ENCODE measurements at places on chromosomes 1 and 21. TPM values are rescaled to one million over a fixed set of nuclear protein-coding genes. Genes with fewer than 3 reads are reported as not detected.
A peak's percentile ranks its signal among the peaks of the same experiment; 100 is the strongest.

DNA sequence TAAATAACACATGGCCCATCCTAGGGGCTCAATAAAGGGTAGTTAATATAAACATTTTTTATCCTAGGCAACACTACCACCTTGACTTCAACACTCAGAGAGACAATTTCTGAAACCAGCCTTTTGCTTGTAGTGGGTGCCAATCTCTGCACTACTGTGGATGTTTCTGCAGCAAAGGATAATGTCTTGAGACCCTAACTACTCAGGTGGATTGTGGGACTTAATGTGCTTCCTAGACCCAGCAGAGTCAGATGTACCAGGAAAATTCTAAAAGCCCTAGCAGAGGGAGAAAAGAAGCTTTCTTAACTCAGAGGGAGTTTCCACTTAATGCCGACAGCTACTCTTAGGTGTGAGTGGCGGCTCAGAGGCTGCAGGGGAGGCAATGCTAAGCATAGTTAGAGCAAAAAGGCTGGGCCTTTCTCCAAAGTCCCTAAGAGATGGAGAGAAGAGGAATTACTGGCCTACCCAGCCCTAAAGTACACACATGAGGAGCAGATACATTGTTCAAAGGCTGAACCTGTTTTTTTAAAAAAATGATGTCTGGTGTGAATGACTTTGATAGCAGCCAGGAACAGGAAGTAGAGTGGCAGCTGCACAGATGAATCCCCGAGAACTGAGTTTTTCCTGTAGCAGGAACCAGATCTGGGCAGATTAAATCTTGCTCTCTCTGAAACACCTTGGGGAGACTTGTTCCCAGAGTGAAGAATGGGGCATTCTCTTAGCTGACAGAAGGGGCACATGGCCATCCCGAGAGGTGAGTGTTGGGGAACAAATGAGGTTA lies 33.5 kb upstream of the ABCD3 start:
- no peaks in the 10 kb centered on the region for H3K36me3 ChIP-seq
- no peaks in the 10 kb centered on the region for H3K4me1 ChIP-seq
- no peak overlapping the region for H3K27ac ChIP-seq

DNA sequence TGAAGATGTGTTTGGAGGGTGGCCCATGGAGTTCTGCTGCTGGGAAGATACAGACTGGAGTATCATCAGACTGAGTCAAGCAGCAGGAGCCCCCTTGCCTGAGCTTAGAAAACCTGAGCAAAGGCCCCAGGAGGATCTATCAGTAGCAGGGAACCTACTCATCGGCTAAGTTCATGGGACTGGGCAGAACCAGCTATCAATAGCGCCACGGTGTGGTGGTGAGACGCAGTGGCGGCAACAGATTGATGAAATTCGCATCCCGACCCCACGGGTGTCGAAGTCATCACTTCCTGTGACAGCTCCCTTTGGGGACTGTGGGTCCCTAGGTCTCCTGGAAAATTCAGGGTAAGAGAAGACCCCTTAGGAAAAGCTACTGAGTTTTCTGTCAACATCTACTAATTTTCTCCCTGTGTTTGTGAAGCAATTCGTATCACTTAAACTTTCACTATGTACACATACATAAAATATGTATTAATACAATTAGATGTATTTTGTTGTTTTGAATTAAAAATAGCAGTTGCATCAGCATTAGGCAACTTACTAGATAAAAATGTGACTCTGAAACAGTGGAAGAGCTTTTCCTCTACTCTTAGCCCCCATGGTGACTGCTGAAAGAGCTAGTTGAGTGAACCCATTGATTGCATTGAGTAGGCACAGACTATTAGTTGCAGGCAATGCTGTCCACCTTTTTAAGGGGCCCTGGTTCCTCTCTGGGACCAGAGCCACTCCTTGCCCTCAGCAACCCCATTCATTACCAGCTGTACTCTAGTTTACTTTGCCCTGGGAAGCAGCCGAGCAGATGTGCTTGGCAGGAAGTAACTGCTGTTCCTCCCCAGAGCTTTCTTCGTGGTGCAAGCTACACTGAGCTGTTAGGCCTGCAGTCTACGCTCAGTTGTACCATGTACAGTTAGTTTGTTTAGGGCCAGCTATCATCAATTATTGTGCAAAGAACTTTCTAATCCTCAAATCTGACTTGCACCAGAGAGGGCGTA lies 7.3 kb upstream of the CACNA1S start:
- no peak overlapping the region for H3K27ac ChIP-seq
- H3K27me3 ChIP-seq: peaks cover 2% of the 10 kb centered on the region
- DNase-seq: no peak
- no peaks in the 10 kb centered on the region for H3K36me3 ChIP-seq
- no peak overlapping the region for H3K4me3 ChIP-seq

GRCh38 chr1:7456722-7457082 lies 314.4 kb upstream of the VAMP3 start:
- no peak overlapping the region for H3K27ac ChIP-seq
- DNase-seq: no peak
- no peaks in the 10 kb centered on the region for H3K4me1 ChIP-seq

- peaks cover 7% of the 10 kb centered on the region for H3K27me3 ChIP-seq
- H3K4me1 ChIP-seq: no peaks in the 10 kb centered on the region
- no peaks in the 10 kb centered on the region for H3K36me3 ChIP-seq
- H3K27ac ChIP-seq: no peak overlapping the region
- no peak overlapping the region for H3K4me3 ChIP-seq
Observed at GRCh38 chr1:25747046-25747719, 52.8 kb upstream of the SELENON start.

DNA sequence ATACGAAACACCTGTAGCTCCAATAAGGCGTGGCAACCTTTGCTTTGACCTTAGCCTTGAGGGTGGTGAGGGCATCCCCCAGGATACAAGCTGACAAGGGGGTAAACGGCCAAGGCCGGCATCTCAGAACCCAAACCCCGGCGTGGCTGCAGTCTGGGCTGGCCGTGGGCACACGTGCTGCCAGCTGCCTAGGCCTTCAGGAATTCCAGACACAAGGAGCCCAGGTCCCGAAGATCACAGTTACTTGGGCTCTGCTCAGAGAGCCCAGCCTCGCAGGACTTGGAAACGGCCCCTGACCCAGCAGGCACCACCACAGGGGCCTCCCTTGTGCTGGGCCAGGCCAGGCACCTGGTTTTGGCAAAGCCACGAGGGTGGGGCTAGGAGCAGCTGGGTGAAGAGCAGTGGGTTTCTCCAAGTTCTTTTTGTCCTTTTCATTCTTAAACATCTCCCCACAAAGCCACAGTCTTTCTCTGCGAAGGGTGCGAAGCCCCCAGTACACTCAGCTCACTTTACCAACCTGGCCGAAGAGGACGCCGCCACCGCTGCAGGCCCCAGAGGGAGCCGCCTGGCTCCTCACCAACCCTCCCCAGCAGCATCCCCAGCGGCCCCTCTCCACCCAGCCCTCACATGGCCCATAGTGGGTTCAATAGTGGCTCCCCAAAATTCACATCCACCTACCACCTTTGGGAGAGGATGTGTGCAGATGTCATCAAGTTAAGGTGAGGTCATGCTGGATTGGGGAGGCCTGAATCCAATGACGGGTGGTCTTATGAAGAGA lies 26.8 kb downstream of the PRDM15 start:
- H3K4me1 ChIP-seq: no peaks in the 10 kb centered on the region
- no peak overlapping the region for H3K4me3 ChIP-seq
- no peaks in the 10 kb centered on the region for H3K27me3 ChIP-seq

- H3K36me3 ChIP-seq: no peaks in the 10 kb centered on the region
- peaks cover 42% of the 10 kb centered on the region for H3K4me1 ChIP-seq
- peak; percentile 35 for DNase-seq
- H3K4me3 ChIP-seq: peak overlapping the region; percentile 17
- H3K27ac ChIP-seq: peak overlapping the region; percentile 95
- no peaks in the 10 kb centered on the region for H3K27me3 ChIP-seq
Observed at GRCh38 chr1:207824691-207825408, 73.0 kb downstream of the CD46 start.

DNA sequence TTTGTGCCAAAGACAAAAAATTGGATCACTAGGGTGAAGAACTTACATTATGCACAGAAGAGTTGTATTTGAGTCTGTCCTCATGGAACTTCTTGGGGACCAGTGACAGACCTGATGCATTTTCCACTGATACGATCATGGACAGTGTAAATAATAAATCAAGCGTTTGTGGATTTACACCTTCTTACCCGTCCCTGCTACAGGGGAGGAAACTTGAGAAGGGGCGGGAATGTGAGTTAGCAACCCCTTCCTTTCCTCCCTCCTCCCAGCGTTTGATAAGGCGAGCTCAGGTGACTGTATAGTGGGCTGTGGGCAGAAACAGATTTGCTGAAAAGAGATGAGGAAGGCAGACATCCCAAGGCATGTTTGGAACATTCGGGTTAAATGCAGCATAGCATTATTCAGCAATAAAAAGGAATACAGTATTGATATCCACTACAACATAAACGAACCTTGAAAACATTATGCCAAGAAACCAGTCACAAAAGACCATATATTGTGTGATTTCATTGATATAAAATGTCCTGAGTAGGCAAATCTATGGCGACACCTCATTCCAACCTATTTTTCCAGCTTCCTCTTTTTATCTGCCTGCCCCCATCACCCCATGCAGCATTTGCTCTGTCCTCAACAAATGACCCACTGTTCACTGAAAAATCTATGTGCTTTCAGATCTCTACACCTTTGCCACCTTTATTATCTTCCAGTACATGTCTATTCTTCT lies 128.7 kb downstream of the ZZZ3 start:
- H3K27ac ChIP-seq: no peak overlapping the region
- no peak for DNase-seq
- no peaks in the 10 kb centered on the region for H3K36me3 ChIP-seq

- DNase-seq: no peak
- H3K36me3 ChIP-seq: no peaks in the 10 kb centered on the region
- H3K4me3 ChIP-seq: no peak overlapping the region
- H3K4me1 ChIP-seq: peaks cover 13% of the 10 kb centered on the region
Observed at GRCh38 chr1:247360116-247360898, 28.6 kb upstream of the ZNF496 start.

- no peak overlapping the region for H3K27ac ChIP-seq
- H3K4me3 ChIP-seq: no peak overlapping the region
- H3K36me3 ChIP-seq: no peaks in the 10 kb centered on the region
- no peak for DNase-seq
- peaks cover 6% of the 10 kb centered on the region for H3K27me3 ChIP-seq
- H3K4me1 ChIP-seq: no peaks in the 10 kb centered on the region
Observed at GRCh38 chr21:42672699-42673458, 19.5 kb downstream of the PDE9A start.

DNA sequence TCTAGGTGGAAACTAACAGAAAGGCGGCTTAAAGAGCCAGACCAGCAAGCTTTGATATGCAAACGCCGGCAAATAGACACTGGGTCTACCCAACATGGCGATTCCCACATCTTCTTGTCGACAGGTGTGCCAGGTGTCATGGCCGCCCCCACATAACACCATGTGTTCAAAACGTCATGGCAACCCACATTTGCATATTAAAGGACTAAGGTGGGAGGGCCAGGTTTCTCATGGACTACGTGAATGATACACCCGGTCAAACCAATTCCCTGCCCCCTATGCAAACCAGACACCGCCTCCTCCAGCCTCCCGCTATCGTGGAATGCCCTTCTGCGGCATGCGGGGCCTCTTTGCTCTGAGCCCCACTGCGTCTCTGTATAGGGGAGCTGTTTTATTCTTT lies 41.3 kb downstream of the ICOSLG start:
- H3K4me1 ChIP-seq: no peaks in the 10 kb centered on the region
- no peak for DNase-seq
- H3K27ac ChIP-seq: no peak overlapping the region
- H3K27me3 ChIP-seq: no peaks in the 10 kb centered on the region
- H3K4me3 ChIP-seq: no peak overlapping the region

- H3K27me3 ChIP-seq: peaks cover 7% of the 10 kb centered on the region
- no peak overlapping the region for H3K4me3 ChIP-seq
- DNase-seq: no peak
- no peaks in the 10 kb centered on the region for H3K36me3 ChIP-seq
Observed at GRCh38 chr1:201053155-201053860, 29.8 kb upstream of the KIF21B start.

GRCh38 chr1:51669816-51670215 lies 52.9 kb downstream of the OSBPL9 start:
- no peaks in the 10 kb centered on the region for H3K36me3 ChIP-seq
- H3K4me3 ChIP-seq: no peak overlapping the region
- H3K27ac ChIP-seq: no peak overlapping the region
- no peak for DNase-seq
- H3K27me3 ChIP-seq: no peaks in the 10 kb centered on the region

DNA sequence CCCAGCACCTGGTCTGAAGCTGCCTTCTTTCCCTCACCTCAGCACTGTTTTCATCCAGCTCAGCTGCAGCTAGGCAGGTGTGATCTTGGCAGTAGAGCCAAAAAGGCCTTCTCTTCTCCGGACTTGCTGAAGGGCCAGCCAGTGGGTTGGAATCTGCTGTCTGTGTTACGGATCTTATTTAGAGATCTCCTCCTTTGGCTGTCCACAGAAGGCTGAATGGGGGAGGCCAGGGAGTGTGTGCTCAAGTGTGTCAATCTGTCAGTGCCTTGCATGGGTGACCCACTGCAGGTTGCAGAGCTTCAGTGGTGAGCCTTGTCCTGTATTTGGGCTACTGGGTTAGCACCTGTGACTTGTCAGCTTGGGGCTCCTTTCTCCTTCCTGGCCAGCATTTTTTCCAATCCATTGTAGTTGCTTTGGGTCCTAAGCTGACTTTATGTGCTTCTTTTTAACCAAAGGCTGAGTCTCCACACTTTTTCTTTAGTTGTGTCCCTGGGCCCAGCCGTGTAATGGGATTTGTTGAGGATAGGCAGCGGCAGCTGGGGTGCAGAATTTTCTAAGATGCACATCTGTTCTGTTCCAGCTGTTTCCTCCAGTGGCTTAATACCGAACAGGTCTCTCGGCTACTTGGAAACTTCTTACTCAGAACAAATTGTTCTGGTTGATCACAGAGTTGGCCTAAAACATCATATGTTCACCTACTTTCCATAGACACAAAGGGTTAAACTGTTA lies 126.8 kb downstream of the PEX14 start:
- H3K27me3 ChIP-seq: no peaks in the 10 kb centered on the region
- DNase-seq: no peak
- no peaks in the 10 kb centered on the region for H3K36me3 ChIP-seq
- no peaks in the 10 kb centered on the region for H3K4me1 ChIP-seq
- no peak overlapping the region for H3K27ac ChIP-seq
- H3K4me3 ChIP-seq: no peak overlapping the region

GRCh38 chr1:232834066-232834465 lies 28.9 kb downstream of the MAP10 start:
- no peak overlapping the region for H3K27ac ChIP-seq
- no peaks in the 10 kb centered on the region for H3K4me1 ChIP-seq
- no peaks in the 10 kb centered on the region for H3K36me3 ChIP-seq
- no peak for DNase-seq
- no peak overlapping the region for H3K4me3 ChIP-seq
- H3K27me3 ChIP-seq: no peaks in the 10 kb centered on the region

TMEM201 gene
- 24.5 TPM for total RNA-seq

C1orf94 gene
- not detected for total RNA-seq

PPCS gene
- 42.6 TPM for total RNA-seq

C1orf159 gene
- total RNA-seq: 15.5 TPM

PLA2G5 gene
- not detected for total RNA-seq

NEGR1 gene
- not detected for total RNA-seq

OXCT2 gene
- total RNA-seq: 1.9 TPM

SLC2A5 gene
- total RNA-seq: 32.3 TPM

GPR37L1 gene
- total RNA-seq: not detected
